Pons (tissue), 1 donor: ENCODE measurements at places on chromosomes 12 and 14.

GRCh38 chr14:33730156-33730555 is 220.7 kb downstream of the EGLN3 start:
- no peak for DNase-seq

- no peak for DNase-seq
These were observed 110.4 kb upstream of the NAV3 start for GRCh38 chr12:77720258-77720657.

DNA sequence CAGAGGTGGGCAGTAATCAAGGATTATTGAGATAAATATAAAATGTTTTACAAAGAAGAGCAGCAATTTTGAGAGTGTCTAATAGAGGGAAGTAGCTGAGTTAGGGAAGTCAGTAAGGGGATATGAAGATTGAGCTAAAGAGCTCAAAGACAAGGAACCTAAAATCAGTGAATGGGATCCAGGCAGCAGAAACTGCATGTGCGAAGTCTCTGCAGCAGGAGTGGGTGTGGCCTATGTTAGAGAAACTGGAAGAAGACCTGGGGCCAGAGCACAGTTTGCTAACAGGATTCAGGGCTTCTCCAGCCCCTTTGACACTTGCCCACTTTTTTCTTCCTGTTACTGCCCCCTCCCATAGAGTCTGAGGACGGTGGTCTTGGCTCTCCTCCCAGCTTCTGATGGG is 36.3 kb upstream of the PLXNC1 start:
- DNase-seq, result peak; percentile 53

GRCh38 chr14:54489731-54490444 is 1.1 kb upstream of the GMFB start:
- DNase-seq, result no peak

DNA sequence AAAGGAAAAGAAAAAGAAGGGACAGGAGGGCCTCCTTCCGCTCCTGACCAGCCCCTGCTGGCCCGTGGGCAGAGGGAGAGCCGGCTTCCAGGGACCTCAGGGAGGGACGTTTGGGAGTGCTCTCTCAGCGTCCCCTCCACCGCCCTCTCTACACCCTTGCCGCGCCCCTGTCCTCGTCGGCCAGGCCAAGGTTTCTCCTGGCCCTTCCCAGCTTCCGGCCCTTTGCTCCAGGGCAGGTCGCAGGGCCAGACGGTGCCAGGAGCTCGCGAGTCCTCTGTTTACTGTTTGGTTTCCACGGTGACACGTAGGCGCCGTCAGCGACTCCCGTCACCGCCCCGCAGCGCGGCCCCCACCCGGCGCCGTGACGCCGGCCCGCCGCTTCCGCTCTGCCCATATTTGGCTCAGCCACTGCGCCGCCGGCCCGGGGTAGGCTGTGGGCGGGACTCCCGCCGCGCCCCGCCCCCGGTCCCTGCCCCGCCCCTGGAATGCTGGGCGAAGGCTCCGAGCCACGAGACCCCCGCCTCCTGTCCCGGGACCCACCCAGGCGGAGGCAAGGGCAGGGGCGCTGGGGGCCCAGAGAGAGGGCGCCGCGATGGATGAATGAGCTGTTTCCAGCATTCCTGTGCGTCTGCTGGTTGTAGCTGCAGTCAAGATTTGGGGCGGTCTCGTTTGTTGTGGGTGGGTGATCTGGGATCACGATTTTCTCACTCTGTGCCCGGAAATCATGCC is 15.5 kb downstream of the FOS start:
- peak; percentile 92 for DNase-seq

DNA sequence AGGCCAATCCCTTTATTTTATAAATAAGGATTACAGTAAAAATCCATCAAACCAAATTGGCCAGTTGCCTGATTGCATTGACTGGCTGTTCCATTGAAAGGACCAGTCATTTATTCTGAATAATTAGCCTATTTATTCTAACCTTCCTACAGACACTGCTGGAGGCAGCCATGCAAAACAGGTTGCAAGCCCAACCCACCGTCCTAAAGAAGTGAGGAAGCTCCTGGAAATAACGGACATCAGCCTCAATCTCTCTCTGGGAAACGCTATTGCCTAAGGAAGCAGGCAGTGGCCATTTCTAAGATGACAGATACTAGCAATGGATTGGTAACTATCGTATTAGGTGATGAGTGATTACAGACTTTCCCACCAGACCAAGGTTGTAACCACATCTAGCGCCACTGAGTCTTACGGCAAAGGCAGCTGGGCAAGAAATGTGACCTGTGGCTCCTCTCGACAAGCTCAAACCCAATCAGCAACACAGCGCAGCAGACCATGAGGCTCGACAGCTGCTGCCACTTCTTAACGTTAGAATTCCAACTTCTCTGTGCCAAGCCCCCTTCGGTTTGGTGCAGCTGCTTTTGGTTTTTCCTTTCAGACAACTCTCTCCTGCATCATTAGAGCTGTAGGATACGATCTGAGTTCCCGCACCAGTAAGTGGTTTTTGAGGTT is 134.2 kb downstream of the KCNK10 start:
- DNase-seq, result no peak
